GM12864 (cell line): ENCODE measurements at places on chromosomes 1 and 21.

DNA sequence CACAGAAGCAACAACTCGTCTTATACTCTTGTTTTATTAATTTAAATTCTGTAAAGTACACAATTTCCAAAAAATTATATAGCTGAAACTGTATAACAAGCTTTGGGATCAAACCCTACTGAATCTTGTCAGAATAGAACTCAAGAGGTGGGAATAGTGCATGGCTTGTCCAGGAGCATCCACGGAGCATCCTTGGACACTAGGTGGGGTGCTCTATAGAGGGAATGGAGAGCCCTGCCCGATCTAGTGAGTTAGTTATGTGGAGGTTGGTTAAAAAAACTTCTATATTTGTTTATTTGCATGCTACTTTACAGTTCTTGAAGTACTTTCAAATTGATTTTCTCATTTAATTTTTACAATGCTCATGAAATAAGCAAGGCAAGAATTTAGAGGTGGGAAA lies 28.3 kb downstream of the ROR1 start:
- no peak for DNase-seq

- no peak for DNase-seq
Measured at GRCh38 chr1:21897844-21898243, 39.3 kb downstream of the HSPG2 start.

DNA sequence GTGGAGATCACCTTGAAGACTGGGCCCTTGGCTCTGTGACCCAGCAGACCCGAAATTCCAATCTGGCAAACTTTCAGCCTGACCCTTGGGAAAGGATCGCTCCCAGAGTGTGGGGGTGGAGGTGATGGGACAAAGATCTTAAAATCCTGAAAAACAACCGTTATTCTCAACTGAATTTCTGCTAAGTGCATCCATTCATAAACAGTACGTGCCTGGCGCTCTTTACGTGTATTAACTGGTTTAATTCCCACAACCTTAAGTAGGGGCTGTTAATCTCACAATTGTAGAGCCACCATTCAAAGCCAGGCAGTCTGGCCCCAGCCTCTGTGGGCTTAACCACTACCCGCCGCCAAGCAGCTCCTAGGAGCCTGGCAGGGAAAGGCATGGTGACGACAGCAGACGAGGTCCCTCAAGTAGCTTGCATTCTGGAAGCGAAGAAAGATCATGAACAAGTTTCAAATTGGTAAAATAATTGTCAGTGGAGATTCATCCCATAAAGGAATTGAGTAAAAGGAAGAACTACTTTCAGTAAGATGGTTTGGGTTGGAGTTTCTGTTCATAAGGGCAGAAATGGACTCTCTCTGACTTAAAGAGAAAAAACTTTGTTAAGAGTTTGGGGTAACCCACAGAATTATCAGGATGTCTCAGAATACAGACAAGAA lies 11.4 kb upstream of the RGS16 start:
- no peak for DNase-seq

DNA sequence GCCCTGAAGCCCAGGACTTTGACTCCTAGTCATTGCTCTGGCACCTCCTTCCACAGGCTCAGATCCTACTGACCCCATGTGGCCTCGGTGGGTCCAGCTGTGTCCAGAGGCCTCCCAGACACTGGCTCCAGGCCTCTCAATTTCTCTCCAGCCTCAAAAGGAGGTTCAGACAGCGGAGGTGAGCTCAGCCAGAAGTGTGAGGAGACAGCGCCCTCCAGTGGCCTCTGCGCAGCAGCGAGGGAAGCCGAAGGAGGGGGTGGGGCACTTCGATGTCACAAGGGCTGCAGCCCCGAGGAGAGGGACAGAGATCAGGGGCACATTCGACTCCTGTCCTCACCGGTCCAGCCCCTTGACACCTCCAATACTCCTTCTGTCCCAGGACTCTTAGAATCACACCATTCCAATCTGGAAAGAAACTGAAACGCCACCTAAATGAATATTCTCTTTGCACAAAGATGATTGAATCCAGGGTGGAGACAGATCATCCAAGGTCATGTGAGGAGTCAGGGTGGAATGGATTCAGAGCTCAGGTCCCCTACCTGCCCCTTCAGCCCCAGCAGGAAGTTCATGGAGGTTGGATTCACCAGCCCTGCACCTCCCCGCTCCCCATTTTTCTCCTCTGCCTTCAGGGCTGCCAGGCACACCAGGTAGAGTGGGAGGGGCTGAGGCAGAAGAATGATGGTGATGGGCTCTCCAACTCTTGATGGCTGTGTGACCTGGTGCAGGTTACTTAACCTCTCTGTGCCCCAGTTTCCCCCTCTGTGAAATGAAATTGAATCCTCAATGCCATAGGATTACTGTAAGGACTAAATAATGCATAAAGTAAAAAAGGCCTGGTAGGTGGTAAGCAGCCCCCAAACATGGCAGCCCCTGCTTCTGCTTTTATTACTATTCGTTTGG lies 34.8 kb upstream of the ZBTB40 start:
- DNase-seq = peak; percentile 21
